ENCODE measurements at places on chromosomes 11 and 22.

- no peak for DNase-seq
Measured at GRCh38 chr11:75814363-75814676, 690 bp upstream of the UVRAG start.

GRCh38 chr11:43830928-43831440, 49.6 kb upstream of the ALKBH3 start:
- DNase-seq = peak; percentile 99

GRCh38 chr11:6273188-6273587, 13.6 kb downstream of the CCKBR start:
- DNase-seq = no peak

GRCh38 chr11:117535201-117535849, 207.7 kb downstream of the CEP164 start:
- no peak for DNase-seq

- no peak for DNase-seq
Measured at GRCh38 chr11:76789443-76789719, 6.2 kb downstream of the TSKU start.

DNA sequence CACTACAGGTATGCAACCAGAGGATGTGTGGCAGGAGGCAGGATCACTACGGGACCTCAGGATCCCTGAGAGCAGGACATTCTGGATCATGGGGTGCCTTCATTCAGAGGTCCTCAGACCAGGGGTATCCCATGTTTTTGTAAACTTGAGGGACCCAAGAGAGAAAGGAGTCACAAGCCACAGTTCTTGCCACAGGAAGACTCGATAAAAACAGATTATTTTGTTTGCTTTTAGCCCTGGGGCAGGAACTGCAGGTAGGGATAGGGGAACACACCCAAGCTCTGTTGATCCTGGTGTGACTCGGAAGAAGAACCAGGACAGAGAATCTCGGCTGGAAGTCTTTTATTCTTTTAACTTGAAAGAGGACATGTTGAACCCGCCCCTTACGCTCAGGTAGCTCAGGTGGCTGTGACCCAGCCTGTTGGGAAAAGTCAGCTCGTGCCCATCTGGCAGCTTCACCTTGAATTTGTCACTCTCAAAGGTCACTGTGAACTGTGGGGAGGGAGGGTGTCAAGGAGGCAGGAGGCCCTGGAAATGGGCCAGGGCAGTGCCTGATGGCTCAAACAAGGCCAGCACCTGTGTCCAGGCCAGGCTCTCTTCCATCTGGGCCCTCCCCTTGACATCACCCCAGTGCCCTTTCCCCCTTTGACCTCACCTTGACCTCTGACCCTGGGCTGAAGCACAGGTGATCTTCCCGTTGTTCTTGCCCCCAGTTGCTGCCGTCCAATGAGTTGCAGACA, 9.8 kb downstream of the LGALS2 start:
- no peak for DNase-seq

DNA sequence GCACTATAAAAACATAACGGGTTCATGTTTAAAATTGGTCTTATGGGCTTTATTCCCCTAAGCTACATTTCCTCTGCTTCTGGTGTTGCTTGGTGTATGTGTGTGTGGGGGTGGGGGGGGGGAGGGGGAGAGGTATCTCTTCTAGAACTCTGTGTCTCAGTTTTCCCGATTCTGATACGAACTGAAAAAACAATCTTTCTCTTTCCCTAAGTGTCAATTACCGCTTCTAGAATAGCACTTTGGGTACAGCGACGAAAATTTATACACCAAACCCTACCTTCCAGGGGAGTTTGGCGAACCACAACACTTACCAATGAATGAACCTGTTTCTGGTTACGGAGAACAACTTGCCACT, 636 bp downstream of the NUP160 start:
- DNase-seq = no peak

- DNase-seq = no peak
Measured at GRCh38 chr11:71391796-71392195, 56.4 kb downstream of the DHCR7 start.

DNA sequence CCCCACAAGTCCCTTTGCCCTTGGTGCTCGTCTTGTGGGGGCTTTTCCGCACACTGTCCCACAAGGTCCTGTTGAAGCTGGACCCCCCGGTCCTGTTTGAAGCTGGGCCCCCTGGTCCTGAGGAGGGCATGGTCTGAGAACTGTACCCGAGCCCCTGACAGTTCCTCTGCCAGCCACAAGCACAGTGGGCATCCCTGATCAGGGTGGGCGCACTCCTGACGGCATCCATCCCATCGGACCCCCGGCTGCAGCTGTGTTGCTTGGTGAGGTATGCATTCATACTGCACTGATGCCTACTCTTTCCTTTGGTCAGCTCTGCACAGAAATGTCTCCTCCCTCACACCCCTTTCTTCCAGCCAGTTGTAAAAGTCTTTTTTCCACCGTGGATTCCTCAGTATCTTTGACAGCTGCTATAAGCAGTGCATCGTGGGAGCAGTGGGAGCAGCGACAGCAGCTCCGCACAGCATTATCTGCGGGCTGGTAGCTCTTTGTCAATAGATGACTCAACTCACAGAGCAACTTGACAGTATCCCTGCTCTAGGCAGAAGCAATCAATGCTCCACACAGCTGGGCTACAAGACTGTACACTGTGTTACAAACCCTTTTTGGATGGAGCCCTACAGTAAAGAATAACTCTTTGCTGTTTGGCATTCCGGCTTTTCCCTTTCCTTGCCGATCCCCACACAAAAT, 1030.8 kb upstream of the CCDC90B start:
- no peak for DNase-seq

DNA sequence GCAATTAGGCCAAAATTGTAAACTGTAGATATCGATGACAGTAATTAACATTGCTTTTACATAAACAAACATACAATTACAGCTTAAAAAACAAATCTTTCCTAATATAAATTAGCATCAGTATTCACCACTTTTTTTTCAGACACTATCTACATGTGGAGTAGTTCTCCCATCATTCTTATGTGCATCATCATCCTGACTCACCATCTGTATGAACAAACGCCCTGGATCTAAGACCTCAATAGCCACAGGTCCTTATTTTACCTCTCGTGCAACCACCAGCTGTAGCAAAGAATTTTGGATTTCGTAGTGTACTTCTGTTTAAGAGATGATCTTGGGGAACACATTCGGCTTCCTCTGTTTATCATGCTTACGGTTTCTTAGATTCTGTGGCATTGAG, 551.9 kb upstream of the KIRREL3 start:
- DNase-seq = no peak

DNA sequence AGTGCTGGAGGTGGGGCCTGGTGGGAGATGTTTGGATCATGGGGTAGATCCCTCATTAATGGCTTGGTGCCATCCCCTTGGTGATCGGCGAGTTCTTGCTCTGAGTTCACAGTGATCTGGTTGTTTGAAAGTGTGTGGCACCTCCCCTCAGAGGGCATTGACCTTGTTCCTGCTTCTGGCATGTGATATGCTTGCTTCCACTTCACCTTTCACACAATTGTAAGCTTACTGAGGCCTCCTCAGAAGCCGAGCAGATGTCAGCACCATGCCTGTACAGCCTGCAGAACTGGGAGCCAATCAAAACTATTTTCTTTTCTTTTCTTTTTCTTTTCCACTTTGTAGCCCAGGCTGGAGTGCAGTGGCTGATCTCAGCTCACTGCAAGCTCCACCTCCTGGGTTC, 11.0 kb upstream of the CATSPER1 start:
- no peak for DNase-seq

- peak; percentile 12 for DNase-seq
Measured at GRCh38 chr22:19477321-19478044, 1.5 kb downstream of the UFD1 start.

DNA sequence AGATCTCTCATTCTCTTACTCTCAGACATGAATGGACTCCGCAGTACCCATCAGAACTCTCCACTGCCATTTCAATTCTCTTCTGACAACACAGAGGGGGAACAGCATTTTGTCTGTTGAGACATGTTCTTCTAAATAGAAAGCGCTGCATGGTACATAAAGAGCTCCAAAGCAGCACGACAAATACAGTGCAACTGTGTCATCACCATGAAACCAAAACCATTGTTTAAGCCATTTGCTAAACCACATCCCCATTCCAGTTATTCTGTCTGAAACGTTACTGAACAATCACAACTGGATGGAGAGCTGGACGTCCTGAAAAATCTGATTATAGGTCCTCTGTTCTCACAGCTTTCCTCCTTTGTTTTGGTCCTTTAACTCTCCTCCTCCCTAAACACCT, 17.9 kb upstream of the TENM4 start:
- DNase-seq = no peak

GRCh38 chr22:27989758-27990450, 70.8 kb upstream of the PITPNB start:
- DNase-seq = no peak

DNA sequence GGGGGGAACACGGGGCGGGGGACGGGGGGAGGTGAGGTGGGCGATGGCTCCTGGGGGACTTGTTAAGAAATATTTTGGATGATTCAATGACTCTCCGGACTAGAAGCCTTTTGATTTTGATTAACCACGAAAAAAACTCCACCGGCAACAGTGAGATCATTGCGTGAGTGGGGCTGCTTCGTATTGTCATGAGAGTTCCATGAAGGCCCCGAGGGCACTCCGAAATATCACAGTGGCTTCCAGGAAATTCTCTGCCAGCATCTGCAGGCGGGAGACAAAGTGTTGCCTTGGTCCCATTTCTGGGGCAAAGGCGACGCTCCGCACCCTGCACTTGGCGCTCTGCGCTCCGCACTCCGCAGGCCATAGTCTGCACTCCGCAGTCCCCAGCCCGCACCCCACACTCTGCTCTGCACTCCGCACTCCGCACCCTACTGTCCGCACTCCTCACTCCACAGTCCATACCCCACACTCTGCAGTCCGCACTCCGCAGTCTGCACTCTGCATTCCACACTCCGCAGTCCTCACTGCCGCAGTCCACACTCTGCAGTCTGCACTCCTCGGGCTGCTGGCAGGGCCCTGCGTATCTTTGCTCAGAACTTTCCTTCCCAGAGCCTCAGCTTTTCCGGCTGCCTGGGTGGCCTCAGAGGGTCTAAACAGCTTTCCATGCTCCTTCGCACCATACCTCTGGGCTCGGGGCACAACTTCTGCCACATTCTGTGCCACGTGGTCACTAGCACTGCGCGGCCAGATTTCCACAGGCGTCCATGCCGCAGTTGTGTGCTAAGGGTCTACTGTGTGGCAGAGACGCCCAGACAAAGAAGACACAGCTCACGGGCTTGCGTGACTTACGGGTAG, 61.1 kb downstream of the LINC01488 start:
- DNase-seq = no peak

DNA sequence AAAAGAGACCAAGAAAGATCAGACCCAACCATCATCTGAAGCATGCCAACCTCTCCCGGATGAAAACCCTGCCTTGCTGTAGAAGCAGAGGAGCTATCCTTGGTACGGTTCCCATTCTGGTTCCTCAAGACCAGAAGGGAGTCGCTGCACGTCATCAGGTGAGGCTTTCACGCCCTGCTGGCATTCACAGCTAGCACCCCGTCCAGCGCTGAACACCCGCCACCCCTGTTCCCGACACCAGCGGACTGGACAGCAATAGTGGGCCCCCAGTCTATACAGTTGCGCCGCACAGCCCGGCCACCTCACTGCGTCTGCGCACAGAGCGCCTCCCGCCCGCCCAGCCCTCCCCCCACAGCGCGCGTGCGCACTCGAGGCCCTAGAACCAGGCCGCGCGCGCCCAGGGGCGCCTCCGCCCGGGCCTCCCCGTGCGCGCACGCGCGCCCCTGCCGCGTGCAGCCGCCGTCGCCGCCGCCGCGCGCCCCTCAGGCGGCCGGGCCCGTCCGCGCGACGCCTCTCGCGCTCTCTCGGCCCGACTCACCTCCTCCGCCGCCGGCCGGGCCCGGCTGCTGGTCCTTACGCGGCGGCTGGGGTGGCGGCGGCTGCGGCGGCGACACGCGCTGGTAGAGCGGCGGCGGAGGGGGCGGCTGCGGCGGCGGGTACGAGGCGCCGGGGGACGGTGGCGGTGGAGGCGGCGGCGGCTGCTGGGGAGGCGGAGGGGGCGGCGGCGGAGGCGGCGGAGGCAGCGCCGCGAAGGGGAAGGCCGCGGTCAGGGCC, 706 bp downstream of the SF1 start:
- DNase-seq = peak; percentile 72

DNA sequence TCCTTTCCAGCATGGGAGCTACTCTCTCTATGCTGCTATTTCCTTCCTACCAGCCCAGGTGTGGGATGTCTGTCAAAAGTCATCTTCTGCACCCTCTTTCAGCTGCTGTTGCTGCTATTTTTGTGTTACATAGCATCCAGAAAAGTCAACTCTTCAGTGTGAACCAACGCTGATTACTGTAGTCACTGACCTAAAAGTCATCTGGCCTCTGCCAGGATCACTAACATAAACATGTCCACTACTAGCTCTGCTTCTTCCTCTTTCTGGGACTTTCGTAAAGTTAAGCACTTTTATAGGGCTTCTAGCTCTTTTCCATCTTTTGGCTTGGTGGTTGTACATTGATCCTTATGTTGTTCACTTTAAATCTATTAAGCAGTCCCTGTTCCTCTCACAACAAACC, 90.2 kb upstream of the CARD18 start:
- DNase-seq = no peak

DNA sequence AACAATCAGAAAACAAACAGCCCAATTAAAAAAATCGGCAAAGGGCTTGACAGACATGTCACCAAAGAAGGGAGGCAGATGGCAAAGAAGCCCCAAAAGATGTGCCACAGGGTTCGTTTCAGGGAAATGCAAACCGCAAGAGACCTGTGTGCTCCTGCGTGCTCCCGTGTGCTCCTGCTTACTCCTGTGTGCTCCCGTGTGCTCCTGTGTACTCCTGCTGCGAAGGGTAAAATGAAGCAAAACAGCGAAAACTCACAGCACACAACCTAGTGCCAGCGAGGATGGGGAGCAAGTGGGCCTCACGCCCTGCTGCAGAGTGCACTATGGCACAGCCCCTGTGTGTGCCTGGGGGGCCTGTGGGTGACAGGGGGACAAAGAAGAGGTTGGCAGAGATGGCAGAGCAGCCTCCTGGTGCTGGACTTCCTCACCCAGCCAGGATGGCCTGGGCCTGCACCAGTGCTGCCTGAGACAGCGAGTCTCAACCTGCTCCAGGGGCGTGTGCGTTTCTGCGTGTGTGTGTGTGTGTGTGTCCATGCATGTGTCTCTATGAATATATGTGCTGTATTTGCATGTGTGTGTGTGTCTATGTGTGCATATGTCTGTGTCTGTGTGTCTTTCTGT, 14.0 kb downstream of the ASCL2 start:
- DNase-seq = no peak

DNA sequence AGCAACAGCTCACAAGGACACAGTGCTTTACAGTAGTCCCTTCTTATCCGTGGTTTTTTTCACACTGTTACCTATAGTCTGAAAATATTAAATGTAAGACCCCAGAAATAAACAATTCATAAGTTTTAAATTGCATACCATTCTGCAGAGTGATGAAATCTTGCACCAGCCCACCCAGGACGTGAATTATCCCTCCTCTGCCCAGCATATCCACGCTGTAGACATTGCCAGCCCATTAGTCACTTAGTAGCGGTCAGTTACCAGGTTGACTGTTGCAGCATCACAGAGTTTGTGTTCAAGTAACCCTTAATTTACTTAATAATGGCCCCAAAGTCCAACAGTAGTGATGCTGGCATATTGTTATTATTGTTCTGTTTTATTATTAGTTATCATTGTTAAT, 3.6 kb downstream of the CLTCL1 start:
- peak; percentile 80 for DNase-seq

GRCh38 chr11:123630126-123630608, 24.3 kb downstream of the SCN3B start:
- no peak for DNase-seq

- no peak for DNase-seq
Measured at GRCh38 chr11:23143022-23143421, 282.7 kb upstream of the CCDC179 start.

- no peak for DNase-seq
Measured at GRCh38 chr11:10267821-10268220, 26.2 kb downstream of the SBF2 start.

All from ACHN (cell line).